ENCODE measurements at places on chromosomes 7 and 10.

GRCh38 chr10:34449836-34450235 is 365.3 kb downstream of the PARD3 start:
- no peak for DNase-seq

DNA sequence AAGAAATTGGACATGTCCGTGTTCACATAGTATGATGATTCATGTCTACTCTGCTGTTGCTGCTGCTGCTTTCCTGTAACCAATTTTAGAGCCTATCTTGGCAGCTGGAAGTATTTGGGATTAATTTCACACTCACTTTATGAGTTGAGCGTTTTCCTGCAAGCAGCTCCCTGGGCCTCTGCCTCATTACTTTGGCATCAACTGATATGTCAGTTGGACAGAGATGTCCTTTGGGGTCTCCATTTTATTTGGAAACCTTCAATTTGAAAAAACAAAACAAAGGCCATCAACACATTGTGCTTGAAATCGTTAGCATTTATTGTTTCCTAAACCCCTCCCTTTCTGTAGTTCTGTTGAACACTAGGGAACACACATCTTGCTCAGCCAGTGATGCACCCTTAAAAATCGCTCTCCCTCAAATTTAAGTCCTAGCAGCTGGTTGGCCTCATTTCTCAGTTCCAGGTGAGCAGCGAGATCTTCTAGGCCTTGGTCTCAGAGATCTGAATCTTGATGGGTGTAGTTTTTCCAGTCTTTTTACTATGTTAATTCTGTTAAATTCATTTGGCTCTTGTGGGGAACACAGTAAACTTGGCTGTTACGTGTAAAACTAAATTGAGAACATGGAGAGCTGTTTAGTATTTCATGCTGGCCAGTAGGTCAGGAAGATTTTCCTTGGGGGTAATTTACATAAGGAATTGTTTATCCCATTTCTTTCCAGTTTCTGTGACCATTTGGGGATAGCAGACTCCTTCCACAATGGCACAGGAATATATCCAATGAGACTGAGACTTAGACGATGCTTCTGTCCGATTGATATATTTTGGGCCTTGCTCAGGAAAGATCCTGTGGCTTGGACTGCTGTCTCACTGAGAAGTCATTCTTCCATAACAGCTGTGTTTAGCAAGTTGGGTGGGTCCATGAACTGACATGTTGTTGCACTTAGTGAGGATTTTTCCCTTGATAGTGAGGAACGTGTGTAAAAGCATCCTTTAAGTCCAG is 371.6 kb downstream of the BBS9 start:
- no peak for DNase-seq

DNA sequence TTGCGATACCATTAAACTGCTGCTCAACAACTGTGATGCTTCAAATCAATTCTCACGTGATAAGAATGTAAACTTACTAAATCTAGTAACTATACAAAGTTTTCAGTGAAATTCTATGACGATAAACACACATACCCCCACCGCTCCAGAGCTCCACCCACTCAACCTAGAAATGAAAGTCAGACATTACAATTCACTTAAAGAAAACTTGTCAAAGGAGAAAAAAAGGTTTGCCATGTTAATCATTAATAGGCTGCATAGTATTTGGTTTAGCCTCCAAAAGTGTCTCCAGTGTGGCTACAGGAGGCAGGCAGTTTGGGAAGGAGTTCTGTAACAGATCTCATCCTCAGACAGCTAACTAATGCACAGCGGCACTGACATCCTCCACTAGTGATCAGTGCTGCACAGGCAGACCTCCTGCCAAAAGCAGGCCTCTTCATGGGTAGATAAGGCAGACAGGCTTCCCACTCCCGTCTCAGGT is 3.1 kb downstream of the HERPUD2 start:
- DNase-seq: no peak

GRCh38 chr7:2350861-2351260 is 3.8 kb upstream of the EIF3B start:
- no peak for DNase-seq

- no peak for DNase-seq
These were observed 675.6 kb downstream of the REEP3 start for GRCh38 chr10:64196638-64197315.

GRCh38 chr10:59314268-59314667 is 48.1 kb downstream of the FAM13C start:
- no peak for DNase-seq

DNA sequence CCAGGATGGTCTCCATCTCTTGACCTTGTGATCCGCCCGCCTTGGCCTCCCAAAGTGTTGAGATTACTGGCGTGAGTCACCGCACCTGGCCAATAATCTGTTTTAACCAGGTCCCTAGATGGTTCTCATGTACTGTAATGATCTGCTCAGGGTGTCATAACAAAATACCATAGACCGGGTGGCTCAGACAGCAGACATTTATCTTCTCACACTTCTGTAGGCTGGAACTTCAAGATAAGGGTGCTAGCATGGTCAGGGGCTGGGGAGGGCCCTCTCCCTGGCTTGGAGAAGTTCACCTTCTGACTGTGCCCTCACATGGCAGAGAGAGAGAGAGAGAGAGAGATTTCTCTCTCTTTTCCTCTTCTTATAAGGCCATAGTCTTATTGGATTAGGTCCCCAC is 279.4 kb upstream of the LYZL1 start:
- DNase-seq: no peak

- DNase-seq: no peak
These were observed 43.4 kb upstream of the SLF2 start for GRCh38 chr10:100869399-100869798.

DNA sequence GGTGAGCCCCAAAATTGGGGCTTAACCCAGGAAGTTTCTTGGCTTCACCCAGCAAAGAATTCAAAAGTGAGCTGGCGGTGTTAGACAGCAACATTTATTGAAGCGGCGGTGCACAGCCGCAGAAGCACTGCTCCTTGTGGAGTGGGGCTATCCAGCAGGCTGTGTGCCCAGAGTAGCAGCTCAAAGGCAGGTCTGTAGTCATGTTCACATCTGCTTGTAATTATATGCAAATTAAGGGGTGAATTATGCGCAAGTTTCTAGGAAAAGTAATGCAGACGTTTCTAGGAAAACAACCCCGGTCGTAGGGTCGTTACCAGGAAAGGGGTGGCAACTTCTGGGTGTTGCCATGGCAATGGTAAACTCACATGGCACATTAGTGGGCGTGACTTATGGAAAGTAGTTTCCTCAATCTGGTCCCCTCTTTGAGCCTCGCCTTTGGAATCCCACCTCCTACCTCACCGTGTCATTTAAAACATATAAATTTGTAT is 13.7 kb upstream of the KBTBD2 start:
- peak; percentile 44 for DNase-seq

DNA sequence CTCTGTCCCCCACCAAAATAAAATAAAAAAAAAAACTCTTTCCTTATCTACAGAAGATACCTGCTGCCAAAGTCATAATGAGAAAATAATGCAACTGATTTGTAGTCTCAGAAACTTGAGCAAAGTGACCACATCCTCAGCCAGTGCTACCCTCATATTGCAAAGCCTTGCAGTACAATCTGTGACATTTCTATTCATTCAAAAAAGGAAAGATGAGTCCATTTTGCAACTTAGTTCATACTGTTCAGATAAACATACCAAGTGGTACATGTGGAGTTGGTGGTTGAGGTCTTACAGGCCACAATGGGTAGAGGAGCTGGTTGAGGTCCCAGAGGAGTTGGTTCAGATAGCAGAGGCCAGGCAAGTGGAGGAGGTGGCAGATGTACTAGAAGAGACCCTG is 6.5 kb upstream of the EIF5AL1 start:
- no peak for DNase-seq

DNA sequence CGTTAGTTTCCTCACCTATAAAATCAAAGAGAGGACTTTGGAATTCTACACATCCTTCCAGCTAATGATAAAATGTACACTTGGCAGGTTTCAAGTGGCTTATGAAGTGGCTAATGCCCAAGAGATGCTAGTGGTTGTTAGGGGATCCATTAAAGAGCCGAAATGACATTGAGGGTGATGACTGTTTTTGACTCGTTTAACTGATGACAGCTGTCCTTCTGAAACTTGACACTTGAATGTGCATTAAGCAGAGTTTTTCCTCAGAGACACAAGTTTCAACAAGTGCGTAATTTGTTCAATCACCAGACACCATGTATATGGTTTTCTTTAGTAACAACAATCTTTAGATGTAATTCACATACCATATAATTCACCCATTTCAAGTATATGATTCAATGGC is 1.6 kb upstream of the PRF1 start:
- no peak for DNase-seq

- no peak for DNase-seq
These were observed 230.1 kb downstream of the WDR11 start for GRCh38 chr10:121081306-121081705.

GRCh38 chr7:87152897-87153641 is 816 bp downstream of the DMTF1 start:
- peak; percentile 9 for DNase-seq

DNA sequence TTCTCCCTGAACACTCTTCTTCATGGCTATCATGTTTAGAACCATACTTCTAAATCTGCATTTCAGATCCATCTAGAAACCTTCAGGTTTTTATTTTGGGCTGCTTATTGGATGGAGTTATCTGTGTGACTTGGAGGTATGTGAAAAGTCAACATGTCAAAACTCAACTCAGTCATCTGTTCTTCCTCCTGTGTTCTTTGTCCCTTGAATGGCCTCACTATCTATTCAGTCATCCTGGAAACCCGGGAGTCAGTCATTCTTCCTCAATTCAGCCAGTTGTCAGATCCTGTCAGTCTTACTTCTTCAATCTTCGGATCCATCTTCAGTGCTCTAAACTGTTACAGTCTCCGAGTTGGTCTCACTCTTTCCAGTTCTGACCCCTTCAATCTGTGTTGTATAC is 52.2 kb downstream of the VKORC1L1 start:
- no peak for DNase-seq

DNA sequence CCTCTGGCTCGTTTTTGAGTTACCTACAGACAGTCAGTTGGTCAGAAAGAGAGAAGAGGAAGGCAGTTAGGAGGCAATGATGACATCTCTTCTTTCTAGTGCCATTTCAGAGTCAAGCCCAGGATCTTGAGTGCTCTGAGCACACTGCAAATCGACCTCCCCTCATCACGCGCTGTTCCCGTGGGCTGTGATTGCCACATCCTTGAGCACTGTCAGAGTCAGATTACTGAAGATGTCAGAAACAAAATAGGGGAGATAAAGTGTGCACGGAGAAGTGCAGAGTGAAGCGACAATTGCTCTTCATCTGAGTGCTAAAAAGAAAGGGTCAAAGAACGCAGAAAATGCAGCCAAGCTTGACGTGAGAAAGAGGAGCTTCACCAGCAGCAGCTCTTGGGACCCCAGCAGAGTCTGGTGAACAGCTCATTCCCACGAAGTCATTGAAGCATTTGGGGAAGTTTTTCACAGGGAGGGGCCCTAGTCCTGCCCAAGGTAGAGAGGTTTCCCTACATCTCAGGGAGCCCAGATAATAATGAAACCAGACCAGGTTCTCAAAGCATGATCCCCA is 661.7 kb upstream of the AUTS2 start:
- no peak for DNase-seq

DNA sequence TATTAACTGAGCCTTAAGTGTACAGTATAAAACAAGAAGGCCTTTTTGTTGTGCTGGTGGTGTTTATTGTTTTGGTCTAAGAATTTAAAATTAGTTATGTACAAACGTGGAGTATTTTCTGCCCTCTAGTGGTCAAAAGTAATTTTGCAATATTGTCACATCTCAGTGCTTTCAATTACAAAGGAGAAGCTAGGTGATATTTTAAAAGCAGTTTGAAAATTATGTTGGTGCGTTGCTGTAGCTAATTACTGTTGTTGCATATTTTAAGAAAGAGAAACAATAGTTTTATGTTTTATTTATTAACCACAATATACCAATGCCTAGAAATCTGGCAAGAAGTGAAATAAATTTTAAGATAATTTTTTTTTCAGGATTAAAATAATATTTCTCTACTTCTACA is 11.4 kb downstream of the NPVF start:
- no peak for DNase-seq

- peak; percentile 22 for DNase-seq
These were observed 4.3 kb upstream of the KCNMA1 start for GRCh38 chr10:77641788-77642397.

DNA sequence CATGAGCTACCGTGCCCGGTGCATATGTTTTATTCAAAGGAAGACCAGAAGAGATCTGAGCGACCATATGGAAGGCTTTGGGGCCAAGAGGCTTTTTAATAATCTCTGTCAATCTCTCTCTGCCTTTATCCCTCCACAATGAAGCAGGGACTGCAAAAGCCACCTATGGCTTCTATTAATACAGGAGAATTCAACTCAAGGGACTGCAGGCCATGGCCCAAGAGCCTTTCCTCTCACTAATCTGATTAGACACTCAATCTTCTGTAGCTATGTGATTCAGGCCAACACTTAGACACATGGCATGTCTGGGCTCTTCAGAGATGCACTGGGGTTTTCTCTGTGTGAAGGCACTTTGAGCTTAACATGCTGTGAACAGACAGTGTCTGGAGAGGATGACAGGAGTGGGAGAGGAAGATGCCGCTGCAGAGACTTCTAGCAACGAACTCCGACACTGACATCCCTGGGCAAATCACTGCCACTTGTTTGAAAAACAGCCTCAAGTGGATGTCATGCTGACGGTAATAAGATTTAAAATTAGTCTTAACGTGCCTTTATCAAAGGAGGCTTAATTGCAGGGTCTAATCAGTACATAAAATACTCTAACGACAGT is 114.4 kb upstream of the AOAH start:
- DNase-seq: no peak

DNA sequence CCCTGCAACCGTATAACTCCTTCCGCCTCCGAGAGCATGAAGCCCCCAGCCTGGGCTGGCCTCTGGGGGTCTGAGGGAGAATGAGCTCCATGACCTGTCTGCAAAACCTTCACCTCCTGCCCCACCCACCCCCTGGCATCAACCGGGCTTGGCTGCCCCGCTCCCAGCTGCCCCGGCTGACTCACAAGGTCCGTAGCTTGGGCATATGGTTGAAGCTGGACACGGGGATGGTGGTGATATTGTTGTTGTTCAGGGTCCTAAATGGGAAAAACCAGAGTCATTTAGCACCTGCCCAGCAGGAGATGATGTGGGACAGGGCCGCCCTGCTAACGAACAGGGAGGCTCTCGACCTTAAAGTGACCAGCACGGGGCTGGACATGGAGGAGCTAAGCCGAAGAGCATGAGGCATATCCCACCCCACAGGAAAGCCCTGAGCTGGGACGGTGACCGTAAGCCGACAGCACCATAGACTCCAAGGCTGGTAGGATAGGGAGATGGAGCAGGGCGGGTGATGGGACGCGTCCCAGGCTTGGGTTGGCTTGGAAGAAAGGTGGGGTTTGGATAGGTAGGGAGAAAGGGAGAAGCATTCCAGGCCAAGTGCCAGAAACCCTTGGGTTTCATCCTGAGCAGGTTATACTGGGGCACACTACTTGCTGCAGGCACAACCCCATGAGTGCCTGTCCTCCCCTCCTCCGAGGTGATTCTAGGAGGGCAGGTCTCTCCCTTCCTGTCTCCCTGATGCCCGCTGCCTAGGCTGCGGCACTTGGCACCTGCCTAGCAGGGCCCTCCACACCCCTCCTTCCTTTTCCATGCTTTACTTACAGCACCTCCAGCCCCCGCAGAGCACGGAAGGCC is 121.5 kb downstream of the SLIT1 start:
- DNase-seq: no peak

DNA sequence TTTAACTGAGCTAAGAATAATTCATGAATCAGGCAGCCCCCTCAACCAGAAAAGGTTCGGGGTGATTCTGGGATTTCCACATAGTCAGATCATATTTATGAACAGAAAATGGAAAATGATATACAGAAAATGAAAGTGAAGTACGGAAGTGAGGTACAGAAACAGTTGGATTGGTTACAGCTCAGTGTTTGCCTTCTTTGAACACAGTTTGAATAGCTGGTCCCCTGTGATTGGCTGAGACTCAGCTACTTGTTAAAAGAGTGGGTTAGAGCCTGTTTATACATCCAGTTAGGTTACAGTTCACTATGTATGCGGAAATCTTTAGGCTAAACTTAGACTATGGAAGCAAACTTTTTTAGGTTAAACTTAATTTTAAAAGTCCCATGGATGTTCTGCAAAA is 511.7 kb downstream of the PLXDC2 start:
- DNase-seq: no peak

All from stimulated activated CD8-positive, alpha-beta memory T cell treated with anti-CD3 and anti-CD28 coated beads, Interleukin-7, amount 100 ng/mL, for 1 hour (primary cell).